Fibroblast of skin of abdomen (primary cell): ENCODE measurements at places on chromosomes 12 and 14.
A peak's percentile ranks its signal among the peaks of the same experiment; 100 is the strongest.

- DNase-seq = peak; percentile 76
Measured at GRCh38 chr12:17928708-17929366, 161.2 kb downstream of the RERGL start.

DNA sequence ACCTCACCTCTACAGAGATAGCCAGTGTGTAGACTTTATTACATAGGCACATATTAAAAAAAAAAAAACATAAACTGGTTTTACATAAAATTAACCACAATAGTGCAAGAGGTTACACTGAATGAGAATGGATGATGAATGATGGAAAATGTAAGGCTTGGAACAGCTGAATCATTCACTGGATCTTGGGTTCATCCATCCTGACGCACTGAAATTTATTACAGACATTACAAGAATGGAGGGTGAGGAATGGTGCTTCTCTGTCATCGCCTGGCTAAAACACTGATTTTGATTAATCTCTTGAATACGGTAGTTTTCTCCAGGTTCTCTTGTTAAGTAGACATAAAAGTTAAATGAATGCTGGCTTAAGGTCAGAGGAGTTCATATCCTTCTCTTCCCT is 40.0 kb upstream of the GTF2A1 start:
- DNase-seq = peak; percentile 55

DNA sequence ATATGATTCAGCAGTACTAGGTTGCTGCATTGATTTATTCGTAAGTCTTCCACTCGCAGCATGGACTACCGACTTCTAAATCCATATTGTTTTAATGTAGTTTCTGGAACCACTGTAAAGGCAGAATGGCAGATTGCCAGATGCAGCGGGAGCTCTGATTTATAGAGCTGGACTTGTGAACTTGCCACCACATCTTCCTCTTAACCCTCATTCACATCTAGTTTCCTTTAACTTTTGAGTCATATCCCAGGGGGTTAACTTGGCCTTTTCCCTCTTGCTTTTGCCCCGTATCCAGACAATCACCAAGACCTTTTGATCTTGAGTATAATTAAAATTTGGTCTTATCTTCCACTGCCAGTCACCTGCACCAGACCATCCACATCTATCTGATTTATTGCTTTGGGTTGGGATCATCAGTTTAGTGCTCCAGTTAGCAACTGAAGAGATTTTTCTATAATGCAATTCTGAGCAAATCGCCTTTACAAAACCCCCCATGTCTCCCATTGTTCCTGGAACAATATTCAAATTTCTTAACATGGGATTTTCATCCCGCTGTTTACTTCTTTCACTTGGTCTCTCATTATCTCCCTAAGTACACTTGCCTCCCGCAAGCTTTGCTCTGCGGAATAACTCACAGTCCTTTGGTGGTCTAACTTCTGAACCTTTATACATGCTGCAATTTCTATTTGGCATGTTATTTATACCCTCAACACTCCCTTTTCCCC is 130.5 kb downstream of the ACSS3 start:
- DNase-seq = peak; percentile 89

DNA sequence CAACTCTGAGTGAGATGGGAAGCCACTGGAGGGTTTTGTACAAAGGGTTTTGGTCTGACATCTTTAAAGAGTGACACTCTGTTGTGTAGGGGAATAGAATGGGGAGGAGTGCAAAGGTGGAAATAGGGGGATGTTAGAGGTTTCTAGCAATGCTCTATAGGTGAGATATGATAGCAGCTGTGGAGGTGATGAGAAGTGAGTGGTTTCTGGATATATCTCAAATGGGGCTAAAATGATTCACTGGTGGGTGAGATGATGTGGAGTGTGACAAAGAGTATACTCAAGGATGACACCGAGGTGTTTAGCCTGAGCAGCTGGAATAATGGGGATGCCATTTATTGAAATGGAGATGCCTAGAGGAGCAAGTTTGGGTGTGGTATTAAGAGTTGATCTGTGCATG is 426.4 kb downstream of the PCNX1 start:
- no peak for DNase-seq

DNA sequence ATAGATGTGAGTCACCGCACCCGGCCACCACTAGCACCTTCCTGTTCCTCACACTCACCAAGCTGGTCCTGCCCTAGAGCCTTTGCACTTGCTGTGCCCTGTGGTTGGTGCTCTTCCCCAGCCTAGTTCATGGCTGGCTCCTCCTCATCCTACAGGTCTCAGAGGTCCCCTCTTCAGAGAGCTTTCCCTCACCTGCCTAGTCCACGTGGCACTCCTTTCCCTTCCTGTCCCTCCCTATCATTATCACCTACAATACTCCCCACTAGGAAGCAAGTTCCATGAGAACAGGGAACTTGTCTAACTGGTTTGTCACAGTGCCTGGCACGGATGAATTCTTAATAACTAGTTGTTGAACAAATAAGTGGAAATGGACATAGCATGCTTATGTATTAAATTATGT is 24.0 kb upstream of the TMED10 start:
- DNase-seq = no peak

DNA sequence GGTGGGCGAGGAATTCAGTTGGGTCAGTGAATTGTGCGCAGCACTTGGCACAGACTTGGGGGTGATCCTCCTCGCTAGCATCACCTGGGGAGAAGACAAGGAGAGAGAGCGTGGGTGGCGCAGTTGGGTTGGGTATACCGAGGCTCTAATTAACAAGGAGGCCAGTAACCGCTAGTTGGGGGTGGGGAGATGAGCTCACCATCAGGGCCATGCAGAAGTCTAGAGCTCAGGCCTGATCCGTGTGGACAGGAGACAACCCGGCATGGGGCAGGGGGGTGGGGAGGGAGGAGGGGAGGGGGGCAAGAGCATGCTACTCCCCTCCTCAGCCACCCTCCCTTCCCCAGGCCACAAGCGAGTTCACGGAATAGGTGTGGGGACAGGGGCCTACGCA is 580 bp downstream of the SALL2 start:
- DNase-seq = peak; percentile 22

DNA sequence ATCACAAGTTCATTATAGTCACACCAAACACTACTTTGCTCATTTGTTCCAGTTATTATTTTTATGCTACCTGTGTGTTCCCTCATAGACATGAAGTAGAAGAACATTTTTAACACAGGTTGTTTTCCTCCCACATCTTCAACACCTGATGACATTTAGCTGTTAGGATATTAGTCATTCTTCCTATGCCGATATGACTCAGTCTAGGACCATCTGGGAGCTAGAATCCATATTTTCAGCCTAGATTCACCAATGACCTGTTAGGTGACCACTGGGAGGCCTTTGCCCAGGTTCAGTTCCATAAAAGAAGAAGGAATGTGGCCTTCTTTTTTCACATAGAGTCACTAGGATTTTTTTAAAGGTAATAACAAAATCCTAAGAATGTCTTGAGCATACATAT is 222.8 kb downstream of the C12orf42 start:
- no peak for DNase-seq

DNA sequence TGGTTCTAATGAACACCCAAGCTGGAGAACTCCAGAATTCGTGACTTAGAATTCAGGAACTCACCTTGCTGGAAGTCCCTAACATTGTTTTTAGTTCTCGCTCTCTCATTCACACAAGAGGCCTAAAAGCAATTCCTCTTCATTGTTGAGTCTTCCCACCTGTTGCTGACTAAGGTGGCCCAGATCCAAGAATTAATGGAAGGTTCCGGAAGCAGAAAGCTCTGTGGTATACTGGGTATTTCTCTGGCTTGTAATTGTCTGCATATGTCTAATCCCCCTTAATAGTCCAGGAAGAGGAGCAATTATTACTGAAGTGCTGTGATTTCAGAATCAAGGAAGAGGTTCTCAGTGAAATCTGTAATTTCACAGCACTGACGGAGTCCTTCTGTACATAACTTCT is 31.4 kb downstream of the TMEM233 start:
- peak; percentile 5 for DNase-seq

DNA sequence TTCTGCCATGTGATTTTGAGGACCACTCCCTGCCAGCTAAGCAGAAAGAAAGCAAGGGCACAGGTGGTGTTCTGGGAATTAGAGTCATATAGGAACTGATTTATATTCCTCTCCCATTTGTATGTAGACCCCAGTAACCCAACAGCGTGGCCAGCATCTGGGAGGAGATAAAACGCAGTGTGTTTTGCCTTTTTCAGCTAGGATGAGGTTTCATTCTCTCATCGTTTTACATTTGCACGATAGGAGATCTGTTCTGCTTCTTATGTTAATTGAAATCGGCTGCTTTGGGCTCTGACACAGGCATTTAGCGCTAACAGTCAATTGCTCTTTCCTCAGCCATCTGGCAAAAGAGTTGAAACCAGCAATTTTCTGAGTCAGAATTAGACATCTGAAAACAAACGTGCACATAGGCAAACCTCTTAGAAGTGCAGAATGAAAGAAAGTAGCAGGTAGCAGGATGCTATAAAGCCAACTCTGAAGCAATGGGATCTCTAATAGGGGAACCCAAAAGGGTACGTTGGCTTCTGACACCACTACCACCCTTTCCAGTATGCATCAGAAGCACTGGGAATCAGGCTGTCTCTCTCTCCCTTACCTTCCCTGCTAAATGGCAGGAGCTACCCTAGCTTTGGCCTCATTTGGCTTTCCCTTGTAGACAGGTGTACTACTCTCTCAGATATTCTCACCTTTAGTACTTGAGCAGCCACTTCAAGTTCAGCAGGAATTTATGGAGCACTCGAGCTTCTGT is 219.1 kb downstream of the PHLDA1 start:
- DNase-seq = peak; percentile 90

GRCh38 chr12:90229407-90230170 is 521.0 kb upstream of the ATP2B1 start:
- peak; percentile 55 for DNase-seq

GRCh38 chr12:112514926-112515642 is 96.3 kb downstream of the PTPN11 start:
- DNase-seq = no peak

- DNase-seq = peak; percentile 77
Measured at GRCh38 chr14:31937730-31938346, 139.3 kb upstream of the ARHGAP5 start.

- DNase-seq = no peak
Measured at GRCh38 chr14:21694425-21694824, 20.8 kb upstream of the OR4E1 start.

- no peak for DNase-seq
Measured at GRCh38 chr12:75655315-75655806, 144.0 kb upstream of the KRR1 start.

DNA sequence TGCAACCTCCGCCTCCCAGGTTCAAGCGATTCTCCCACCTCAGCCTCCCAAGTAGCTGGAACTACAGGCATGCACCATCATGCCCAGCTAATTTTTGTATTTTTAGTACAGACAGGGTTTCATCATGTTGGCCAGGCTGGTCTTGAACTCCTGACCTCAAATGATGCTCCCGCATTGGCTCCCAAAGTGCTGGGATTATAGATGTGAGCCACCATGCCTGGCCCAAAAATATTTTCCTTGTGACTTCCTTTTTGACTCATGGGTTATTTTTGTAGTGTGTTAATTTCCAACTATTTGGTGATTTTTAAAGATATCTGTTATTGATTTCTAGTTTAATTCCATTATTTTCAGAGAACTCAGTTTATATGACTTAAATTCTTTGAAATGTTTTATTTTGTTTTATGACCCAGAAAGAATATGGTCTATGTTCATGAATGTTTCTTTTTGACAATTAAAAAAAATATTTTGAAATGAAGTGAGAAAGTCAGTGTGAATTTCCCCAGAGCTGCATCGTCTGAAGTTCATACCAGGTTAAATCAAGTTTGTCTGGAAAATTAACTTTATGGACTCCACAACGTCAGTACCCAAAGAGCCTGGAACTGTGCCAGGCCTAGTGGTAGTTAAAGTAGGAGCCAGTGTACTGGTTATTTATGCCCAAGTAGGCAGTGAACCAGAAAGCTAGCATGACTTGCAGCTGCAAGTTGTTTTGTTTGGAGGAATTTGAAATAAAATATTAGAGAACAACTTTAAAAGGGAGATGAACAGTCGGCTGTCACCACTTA is 2.8 kb upstream of the CDKL1 start:
- peak; percentile 50 for DNase-seq

DNA sequence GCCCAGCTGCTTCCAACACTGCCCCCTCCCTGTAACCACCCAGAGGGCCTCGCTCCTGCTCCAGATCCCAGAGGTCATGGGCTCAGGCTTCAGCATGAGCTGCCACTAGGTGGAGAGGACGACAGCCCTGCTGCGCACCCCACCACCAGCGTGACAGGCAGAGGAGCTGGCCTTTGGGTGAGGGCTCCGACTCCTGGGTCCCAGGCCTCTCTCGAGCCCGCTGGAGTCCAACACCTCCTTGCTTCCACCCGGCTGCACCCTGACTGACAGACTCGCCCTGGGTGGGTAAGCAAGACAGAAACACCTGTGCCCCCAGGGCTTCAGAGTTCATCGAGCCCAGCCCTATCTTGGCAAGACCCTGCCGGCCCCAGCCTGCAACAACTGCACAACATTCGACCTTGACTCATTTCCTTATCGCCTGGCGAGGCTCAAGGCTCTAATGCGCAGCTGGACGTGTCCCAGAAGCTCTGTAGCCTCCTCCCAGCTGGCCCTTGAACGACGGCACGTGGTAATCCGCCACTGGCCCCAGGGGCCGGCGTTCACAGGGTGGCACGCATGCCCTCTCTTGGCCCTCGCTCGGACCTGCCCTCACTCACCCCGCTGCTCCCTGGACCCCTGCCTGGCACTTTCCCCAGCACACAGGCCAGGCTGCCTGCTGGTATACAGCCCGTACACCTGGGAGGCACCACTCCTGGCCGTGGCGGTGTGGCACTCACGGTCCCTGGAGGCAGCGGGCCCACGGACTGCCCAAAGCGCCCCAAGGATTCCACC is 28.0 kb downstream of the VPS37B start:
- DNase-seq = no peak

- DNase-seq = no peak
Measured at GRCh38 chr12:6729186-6729585, 5.3 kb downstream of the COPS7A start.

DNA sequence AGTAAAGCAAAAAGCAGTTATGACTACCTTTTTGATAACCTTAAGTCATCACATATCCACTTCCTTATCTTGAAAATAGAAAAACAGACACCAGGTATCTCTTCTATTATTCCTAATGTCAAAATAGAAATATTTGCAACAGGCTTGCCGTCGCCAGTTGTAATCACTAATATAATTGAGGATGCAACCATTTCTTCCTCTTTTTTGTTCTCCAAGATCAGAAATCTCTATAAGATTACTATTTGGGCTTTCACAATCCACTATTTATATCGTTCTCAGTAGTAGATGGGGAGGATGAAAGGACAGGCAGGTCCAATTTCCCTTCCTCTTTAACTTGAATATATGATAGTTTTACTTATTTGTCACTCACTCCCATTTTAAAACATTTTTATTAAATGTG is 130.2 kb upstream of the HMGA2 start:
- DNase-seq = no peak

- no peak for DNase-seq
Measured at GRCh38 chr14:77667331-77667730, 40.5 kb downstream of the ALKBH1 start.

GRCh38 chr12:52942066-52942900 is 6.6 kb upstream of the KRT18 start:
- no peak for DNase-seq
